Globus pallidus (tissue), 1 donor: ENCODE measurements at places on chromosomes 12 and 14.

GRCh38 chr12:6358881-6359280, 16.5 kb downstream of the SCNN1A start:
- DNase-seq, result no peak

DNA sequence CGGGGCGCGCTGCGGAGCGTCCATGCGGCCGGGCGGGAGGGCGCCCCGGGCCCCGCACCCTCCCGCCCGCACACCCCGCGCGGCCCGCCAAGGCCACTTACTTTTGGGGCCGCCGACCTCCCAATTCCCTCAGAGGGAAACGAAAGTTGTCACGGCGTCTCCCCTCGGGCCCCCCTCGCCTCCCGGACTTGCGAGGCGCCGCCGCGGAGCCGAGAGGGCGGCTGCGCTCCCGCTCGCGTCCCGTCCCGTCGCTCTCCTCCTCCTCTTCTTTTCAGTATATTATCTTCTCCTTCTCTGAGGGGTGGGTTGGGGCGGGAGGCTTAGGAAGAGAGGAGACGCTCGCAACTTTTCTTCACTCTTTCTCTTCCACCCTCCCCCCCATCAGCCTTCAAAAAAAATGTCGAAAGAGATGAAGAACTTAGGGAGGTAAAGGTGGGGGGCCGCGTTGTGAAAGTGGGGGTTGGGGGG, 613 bp downstream of the DUSP16 start:
- peak; percentile 48 for DNase-seq

DNA sequence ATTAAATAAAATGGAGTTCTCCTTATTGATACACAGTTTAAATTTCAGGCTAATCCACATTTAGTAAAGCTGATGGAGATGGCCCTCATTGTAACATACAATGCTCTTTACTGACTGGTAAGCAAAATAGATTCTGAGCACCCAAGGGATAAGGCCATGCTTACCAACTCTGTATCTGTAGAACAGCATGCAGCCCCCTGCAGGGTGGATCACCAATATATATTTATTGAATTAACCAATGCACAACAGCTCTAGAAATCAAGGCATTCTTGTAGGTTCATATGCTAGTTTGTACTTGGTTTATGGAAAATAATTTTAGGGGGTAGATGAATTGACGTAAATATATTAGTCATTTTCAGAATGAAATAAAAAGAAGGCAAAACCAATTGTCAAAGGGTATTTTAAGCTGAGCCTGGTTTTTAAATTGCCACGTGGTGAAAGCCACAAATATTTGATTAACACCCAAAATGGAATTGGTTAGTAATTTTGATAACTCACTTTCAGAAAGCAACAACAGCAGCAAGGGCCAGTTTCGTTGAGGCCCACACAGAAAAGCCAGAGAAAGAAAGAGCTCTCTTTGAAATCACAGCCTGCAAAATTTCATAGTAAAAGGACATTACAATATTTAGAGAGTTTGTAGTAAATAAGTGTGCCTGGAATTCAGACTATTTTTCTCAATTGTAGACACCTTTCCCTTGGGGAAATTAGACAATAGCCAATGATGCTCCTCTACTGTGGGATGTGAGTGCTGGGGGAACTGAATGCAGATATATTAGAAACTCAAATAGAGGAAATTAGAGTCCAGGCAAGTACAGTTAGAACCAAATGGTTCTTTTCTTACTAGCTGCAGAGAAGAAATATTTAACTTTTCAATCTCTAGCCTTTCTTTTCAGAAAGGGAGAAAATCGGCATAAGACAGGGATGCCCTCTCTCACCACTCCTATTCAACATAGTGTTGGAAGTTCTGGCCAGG, 216.2 kb upstream of the ABCD2 start:
- no peak for DNase-seq

DNA sequence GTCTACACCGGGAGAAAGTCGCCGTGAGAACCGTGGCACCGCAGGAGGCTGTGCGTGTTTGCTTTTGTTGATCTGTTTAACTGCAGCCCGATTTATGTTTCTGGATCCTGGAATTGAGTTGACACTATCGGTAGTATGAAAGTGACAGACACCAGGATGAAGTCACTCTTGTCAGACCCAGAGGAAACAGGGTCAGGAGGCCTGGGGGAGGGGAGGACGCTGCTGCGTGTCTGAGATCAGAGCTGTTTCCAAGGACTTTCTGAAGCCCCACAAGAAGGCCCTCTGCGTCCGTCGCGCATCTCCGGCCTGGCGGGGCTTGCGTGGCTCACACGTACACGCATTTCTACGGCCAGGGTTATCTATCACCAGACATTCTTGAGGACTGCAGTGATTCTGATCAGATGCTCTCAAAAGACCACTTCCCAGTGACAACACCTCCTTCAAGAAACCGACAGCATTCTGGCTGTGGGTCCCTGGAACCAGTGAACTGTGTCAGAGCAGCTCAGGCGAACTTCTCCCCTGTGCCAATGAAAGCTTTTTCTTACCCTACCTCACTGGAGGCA, 263.4 kb downstream of the ADGRD1 start:
- no peak for DNase-seq

- no peak for DNase-seq
Measured at GRCh38 chr12:94748726-94749421, 98.5 kb upstream of the TMCC3 start.
